ENCODE measurements at places on chromosomes 7 and 10. TPM values are rescaled to one million over a fixed set of nuclear protein-coding genes. Genes with fewer than 3 reads are reported as not detected.
A peak's percentile ranks its signal among the peaks of the same experiment; 100 is the strongest.

GRCh38 chr10:81013771-81014170 lies 476.1 kb downstream of the SH2D4B start:
- H3K27me3 ChIP-seq: peaks cover 2% of the 10 kb centered on the region
- H3K4me1 ChIP-seq: peaks cover 2% of the 10 kb centered on the region
- H3K27ac ChIP-seq: no peak overlapping the region
- no peaks in the 10 kb centered on the region for H3K36me3 ChIP-seq
- no peak overlapping the region for H3K4me3 ChIP-seq
- no peak for DNase-seq

- no peak overlapping the region for H3K4me3 ChIP-seq
- H3K27me3 ChIP-seq: no peaks in the 10 kb centered on the region
- DNase-seq: no peak
Measured at GRCh38 chr10:115441907-115442545, 348.9 kb downstream of the ATRNL1 start.

DNA sequence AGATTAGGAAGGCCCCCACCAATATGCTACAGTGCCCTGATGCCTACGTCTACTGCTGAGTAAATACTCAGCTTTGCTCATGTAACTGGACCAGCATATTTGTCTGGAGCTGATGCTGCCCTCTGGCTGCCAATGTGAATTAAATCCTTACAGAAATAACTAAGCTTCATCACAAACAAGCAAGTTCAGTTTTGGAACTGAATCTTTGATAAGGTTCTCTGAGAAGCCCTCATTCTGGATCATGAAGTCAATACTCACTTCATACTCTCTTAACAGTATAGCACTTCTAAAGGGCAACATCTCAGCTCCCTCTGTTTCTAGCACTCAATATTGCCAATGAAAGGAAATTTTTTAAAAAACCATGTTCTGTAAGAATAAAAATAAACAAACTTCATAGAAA lies 246.7 kb downstream of the ETV1 start:
- H3K4me3 ChIP-seq: no peak overlapping the region
- H3K4me1 ChIP-seq: no peaks in the 10 kb centered on the region
- H3K36me3 ChIP-seq: no peaks in the 10 kb centered on the region
- no peak for DNase-seq

DNA sequence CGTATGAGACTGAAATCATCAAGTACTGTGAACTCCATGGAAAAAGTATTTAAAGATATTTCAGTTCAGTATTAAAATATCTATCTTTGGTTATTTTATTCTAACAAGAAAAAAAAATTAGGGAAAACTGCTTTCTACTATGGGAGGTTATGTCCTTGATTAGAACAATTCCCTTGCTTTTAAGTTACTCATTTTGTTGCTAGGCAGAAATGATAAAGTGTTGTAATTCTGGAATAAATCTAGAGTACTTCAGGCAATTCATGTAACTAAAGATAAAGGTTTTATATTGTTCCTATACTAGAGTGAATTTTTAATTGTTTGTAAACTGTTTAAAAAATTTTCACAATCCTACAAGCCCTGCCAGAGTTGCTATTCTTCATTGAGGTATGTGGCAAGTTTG lies 92.0 kb downstream of the BBS9 start:
- DNase-seq: no peak
- H3K36me3 ChIP-seq: no peaks in the 10 kb centered on the region
- H3K27me3 ChIP-seq: no peaks in the 10 kb centered on the region
- no peaks in the 10 kb centered on the region for H3K4me1 ChIP-seq
- no peak overlapping the region for H3K4me3 ChIP-seq

GRCh38 chr10:86252079-86252478 lies 114.5 kb downstream of the GRID1 start:
- no peak overlapping the region for H3K27ac ChIP-seq
- H3K27me3 ChIP-seq: peaks cover 13% of the 10 kb centered on the region
- peak; percentile 10 for DNase-seq
- no peaks in the 10 kb centered on the region for H3K4me1 ChIP-seq
- no peak overlapping the region for H3K4me3 ChIP-seq
- no peaks in the 10 kb centered on the region for H3K36me3 ChIP-seq

- H3K27me3 ChIP-seq: no peaks in the 10 kb centered on the region
- DNase-seq: no peak
- no peak overlapping the region for H3K27ac ChIP-seq
- peaks cover 5% of the 10 kb centered on the region for H3K36me3 ChIP-seq
- no peaks in the 10 kb centered on the region for H3K4me1 ChIP-seq
Measured at GRCh38 chr7:51949726-51950644, 633.4 kb upstream of the COBL start.

The CUBN gene
- 1.6 TPM for total RNA-seq
